ENCODE measurements at places on chromosomes 12 and 14. TPM values are rescaled to one million over a fixed set of nuclear protein-coding genes. Genes with fewer than 3 reads are reported as not detected.

Gene PMCH
- 0.17 TPM for polyA plus RNA-seq

Gene GXYLT1
- polyA plus RNA-seq = 1.6 TPM

Gene INHBE
- polyA plus RNA-seq = 0.02 TPM

Gene GZMH
- 2.8 TPM for polyA plus RNA-seq

Gene USP44
- polyA plus RNA-seq = 1.4 TPM

Gene OLR1
- 0.22 TPM for polyA plus RNA-seq

Gene NAV3
- 5.2 TPM for polyA plus RNA-seq

Gene CDK2
- 16.2 TPM for polyA plus RNA-seq

Gene KCTD10
- polyA plus RNA-seq = 11.7 TPM

DNA sequence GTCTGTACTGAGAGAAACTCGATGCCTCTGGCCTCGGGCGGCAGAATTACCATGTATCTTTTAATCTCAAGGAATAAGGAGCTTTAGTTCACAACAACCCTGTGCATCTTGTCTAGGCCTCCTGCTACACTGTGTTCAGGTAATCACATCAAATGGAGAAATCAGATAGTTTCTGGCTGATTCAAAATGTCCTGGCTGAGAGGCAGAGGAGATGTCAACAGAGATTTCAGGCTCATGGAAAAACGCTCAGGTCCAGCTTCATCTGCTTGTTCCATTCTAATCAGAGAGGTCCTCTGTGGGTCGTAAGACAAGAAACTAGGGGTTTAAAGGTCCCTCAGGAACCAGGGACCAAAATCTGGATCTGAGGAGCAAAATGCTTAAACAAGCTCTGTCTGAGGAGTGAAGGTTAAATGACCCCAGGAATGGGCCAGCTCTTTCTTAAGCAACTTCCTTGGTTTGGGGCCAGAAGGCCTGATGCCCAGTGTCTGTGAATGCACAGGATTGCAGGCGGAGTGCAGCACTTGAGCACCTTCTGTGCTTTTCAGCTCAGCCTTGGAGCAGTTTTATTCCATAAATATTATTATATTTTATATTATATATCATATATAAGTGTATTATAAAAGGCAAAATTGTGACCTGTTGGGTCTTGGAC lies 170.2 kb upstream of the PRICKLE1 start:
- DNase-seq = no peak

DNA sequence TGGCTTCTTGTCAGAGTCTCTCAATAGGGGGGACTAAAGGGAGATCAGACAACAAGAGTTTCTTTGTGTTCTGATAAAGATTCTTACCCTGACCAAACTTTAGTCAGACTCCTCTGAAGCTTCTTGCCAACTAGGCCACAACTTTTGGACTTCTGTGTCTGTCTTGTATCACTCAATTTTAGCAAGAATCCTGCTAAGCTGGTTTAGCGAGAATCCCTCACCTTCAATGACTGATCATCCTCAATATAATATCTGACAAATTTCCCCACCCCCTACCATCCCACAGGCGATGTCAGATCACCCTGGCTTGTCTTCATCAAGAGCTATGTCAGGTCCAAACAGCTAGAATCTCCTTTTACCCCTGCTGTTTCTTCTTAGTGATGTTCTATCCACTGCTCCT lies 215.2 kb downstream of the RASSF9 start:
- DNase-seq = no peak

GRCh38 chr14:85702997-85703396 lies 173.1 kb downstream of the FLRT2 start:
- DNase-seq = no peak

- DNase-seq = no peak
These were observed 13.1 kb downstream of the COPZ1 start for GRCh38 chr12:54337854-54338650.

GRCh38 chr12:104991565-104992128 lies 5.5 kb downstream of the NOPCHAP1 start:
- no peak for DNase-seq

GRCh38 chr12:64006211-64006825 lies 161.8 kb downstream of the SRGAP1 start:
- DNase-seq = no peak

DNA sequence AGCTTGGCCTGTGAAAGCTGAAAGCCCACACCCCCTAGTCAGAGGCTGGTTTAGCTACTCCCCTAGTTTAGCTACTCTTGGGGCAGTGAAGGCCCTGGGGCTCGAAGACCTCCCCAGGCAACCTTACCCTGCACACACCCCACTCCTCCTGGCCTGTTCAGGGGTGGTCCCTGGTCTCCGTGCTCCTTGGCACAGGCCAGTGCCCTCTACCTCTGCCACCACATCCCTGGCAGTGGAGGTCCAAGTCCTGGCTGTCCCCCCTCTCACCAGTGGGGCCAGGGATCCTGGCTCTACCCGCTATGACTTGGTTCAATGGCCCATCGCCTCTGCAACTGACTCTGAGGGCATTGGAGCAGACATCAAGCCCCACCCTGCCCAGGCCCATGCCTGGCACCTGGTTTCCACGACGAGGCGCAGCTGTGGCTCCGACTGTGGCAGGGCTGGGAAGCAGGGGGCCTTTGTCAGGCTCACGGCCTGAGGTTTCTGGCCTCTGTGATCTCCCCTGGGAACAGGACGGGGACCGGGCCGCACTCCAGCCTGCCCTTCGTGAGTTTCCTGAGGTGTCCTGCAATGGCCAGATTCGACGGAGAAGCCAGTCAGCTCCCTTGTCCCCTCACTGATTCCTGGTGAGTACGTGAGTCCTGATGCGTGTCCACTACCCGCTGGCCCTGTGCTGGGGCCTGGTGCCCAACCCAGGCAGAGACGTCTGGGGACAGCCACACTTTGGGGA lies 5.7 kb downstream of the TMEM121 start:
- peak; percentile 84 for DNase-seq

GRCh38 chr14:99195602-99196309 lies 76.2 kb downstream of the BCL11B start:
- peak; percentile 31 for DNase-seq

- DNase-seq = peak; percentile 85
These were observed 58.7 kb upstream of the NCOR2 start for GRCh38 chr12:124625867-124626675.

DNA sequence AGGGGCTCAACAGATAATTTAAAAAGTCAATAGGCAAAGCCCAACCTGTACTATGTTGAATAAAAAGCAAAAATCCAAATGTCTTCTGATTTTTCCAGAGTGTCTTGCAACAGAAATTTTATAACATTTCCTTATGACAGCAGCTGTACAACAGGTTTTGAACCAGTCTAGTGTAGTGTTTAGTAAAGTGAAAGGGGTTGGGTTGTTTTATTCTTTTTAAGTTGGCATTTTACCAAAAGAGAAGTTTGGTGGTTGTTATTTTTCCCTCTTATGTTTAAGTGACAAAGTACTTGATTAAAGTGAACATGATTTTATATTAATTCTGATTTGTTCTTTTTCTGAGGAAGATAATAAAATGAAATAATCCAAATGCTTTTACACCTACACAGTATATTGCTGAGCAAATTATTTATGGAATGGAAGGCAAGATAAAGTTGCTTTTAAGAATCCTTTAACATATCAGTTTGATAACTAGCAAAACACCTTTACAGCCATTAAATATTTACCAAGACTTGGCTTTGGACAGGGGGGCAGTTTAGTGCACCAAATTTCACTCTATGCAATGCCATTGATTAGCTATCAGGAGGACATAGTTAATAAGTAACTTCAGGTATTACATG lies 128.9 kb downstream of the FOXA1 start:
- no peak for DNase-seq

- no peak for DNase-seq
These were observed 14.0 kb downstream of the CEP83 start for GRCh38 chr12:94445662-94446061.

GRCh38 chr12:81161680-81162079 lies 83.8 kb downstream of the ACSS3 start:
- DNase-seq = no peak

- DNase-seq = no peak
These were observed 680.2 kb downstream of the VRK1 start for GRCh38 chr14:97477353-97477752.

DNA sequence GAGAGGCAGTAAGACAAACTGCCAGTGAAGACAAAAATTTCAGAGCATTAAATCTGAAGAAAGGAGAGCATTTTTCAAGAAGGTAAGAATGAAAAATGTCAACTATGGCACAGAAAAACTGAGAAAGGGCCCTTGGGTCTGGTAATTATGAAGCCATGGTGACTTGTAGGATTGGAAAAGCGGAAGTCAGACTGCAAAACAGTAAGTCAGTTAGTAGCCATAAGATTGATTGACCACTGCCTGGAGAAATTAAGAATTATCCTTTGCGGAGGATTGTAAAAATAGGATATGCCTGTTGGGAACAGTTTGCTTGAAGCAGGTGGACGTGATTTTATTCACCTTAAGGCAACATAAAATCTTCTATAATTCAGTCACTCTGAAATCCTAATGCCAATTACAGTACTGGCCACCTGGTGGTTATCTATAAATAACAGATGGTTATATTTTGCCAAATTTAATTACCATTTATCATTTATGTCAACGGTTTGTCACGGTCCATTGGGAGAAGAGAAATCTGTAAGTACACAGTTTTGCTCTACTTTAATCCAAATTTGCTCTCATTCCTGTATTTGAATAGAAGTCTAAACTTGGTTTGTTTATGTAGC lies 127.1 kb upstream of the CNTN1 start:
- DNase-seq = no peak

DNA sequence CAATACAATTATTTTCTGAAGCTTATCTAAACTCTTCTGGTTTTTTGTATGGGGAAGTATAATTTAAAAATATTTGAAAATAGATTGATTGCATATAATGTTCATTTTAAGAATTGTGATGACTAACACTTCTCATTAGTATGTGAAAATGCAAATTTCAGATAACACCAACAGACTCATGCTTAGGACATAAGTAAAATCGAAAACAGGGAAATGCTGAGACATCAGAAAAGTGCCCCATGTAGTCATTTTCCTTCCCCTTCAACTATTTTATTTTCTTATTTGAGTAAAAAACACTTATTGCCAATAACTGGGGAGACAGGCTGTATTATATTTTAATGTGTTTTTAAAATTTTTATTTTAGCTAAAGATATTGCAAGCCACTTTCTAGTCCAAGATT lies 814.7 kb downstream of the GALC start:
- no peak for DNase-seq

DNA sequence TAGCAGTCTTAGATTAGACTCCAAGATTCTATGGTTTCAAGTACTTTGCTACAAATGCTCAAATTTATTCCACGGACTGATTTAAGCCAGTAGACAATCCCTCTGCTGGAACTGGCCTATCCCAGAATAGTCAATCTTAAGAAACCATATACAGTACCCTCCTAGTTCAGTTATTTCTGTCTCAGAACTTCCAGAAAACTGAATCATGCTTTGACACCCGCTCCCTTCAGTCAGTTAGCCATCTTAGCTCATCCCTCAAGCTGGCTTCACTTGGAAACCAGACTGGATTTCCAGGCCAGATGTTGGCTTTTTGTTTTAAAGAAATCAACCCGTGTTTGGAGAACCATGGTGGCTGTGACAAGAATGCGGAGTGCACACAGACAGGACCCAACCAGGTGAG lies 125.5 kb downstream of the NT5DC3 start:
- DNase-seq = no peak

DNA sequence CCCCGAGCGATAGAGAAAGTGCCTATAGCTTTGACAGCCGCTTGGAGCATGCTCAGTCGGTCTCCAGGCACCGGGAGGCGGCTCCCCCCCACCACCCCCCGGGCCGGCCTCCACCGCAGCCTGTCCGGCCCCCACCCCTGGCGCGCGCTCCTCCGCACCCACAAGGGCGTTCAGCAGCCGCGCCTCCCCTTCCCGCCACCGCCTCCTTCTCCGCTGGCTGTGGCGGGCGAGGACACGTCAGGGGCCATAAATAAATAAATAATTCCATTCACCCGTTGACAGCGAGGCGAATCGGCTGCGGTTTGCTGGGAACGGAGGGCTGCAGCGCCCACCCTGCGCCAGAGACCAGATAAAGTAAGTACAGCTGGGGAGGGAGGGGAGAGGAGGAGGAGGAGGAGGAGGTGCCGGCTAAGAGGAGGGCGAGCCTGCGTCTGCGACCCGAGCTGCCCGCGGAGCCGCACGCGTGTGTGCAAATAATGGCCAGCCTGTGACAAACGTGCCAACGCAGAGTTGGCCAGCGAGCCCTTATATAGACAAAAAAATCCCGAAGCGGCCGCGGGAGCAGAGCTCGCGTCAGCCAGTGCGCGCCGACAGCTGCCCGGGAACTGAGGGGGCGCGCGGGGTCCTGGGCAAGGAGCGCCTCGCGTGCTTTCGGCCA lies at the start of gene SLC16A7:
SLC16A7 (plus strand) TSS at position 147 of the 658 bp plus-strand sequence. CDS start 108,773 bp downstream, outside the sequence.
- peak; percentile 97 for DNase-seq

- no peak for DNase-seq
These were observed 12.9 kb downstream of the ELK3 start for GRCh38 chr12:96206936-96207662.

- DNase-seq = peak; percentile 18
These were observed 64.4 kb downstream of the SERPINA3 start for GRCh38 chr14:94676495-94677185.

DNA sequence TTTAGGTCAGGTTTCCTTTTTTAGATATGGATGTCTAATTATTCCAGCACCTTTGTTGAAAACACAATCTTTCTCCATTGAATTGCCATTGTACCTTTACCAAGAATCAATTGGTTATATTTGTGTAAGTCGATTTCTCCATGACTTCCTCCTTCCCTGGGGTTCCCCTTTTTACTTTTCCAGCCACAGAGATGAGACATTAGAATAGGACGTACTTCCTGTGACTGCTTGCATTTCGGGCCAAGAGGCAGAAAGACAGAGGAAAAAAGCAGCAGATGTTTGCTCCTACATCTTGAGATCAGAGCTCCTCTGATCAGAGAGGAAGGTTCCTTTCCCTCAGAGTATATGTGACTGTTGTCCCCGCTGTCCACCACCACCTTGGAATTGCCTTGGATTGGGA lies 453.7 kb upstream of the RGS6 start:
- no peak for DNase-seq

DNA sequence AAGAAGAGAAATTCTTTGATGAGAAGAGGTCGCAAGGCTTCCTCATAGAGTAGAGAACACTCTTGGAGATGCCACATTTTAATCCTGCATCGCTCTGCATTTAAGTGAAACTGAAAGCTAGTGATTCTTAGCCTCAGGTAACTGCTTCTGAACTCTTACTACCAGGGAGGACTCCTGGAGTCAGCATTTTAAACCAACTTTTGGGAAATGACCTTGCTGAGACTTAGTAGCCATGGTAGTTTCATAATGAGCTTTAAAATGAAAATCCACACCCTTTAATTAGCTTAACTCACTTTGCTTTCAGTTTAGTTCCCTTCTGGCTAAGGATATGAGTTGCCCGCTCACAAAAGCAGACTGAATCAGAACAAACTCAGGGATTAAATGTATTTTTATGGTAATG lies 80.3 kb downstream of the SYNE2 start:
- DNase-seq = no peak

GRCh38 chr12:97316321-97316720 lies 146.3 kb upstream of the RMST start:
- DNase-seq = no peak

GRCh38 chr12:121748571-121749265 lies 36.2 kb downstream of the TMEM120B start:
- no peak for DNase-seq

- DNase-seq = no peak
These were observed 62.5 kb upstream of the TBX3 start for GRCh38 chr12:114746297-114747011.

Measured in spleen (tissue), 13 donors.